Stimulated activated CD4-positive, alpha-beta T cell treated with anti-CD3 and anti-CD28 coated beads, Interleukin-1b, Interleukin-23, amount 100 ng/mL, for 1 hour (primary cell): ENCODE measurements at places on chromosomes 6 and 20.

DNA sequence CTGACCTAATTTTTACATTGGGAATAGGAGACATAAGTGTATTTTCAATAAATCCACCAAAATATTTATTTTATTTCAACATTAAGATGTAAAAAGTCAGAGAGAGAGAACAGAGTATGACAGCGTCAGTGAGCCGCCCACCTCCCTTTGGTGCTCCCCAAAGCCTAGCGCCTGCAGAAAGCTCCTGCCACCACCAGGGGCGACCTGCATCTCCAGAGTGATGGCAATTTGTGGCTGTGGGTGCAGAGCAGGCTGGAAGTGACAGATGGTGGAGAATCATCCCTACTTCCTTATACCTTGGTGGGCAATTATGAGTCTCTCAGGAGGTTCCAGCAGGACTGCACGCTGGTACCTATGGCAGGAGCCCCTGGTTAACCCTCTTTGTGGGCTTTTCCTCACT, 87.3 kb downstream of the PTPRT start:
- no peak for DNase-seq

GRCh38 chr6:129493354-129493902, 216.5 kb downstream of the ARHGAP18 start:
- no peak for DNase-seq

DNA sequence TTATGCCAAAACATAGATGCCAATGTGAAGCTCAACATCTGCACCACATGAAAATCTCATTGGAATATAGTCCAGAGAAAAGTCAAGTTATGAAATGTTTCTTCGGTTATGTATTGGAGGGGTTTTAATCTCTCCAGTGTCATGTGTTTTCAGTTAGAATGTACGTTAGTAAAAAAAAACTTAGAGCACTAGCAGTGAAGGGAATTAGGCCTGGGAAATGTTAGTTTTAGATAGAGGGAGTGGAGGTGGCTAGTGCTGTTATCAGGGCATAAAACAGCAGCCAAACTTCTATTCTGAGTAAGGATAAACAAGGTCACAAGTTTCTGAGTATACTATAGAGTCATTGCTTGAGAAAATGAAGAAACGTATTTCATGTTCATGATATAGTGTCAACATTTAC, 42.9 kb downstream of the HDGFL1 start:
- no peak for DNase-seq

DNA sequence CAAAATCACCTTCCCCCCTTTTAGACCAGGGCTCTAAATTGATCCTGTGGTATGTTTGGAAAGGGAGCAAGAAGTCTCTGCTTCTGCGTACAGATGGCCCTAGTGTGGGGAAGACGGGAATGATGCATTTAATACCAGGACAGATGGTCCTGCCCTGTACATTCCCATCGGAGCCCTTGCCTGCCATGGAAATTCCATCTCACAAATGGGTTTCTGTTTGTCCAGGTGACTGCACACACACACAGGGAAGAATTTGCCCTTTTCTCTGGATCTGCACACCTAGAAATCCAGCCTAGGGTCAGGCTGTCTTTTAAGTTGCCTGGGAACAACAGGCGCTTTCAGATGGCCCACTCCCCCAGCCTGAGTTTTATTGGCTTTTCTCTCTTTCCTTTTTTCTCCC, 1.3 kb downstream of the MAS1 start:
- no peak for DNase-seq

DNA sequence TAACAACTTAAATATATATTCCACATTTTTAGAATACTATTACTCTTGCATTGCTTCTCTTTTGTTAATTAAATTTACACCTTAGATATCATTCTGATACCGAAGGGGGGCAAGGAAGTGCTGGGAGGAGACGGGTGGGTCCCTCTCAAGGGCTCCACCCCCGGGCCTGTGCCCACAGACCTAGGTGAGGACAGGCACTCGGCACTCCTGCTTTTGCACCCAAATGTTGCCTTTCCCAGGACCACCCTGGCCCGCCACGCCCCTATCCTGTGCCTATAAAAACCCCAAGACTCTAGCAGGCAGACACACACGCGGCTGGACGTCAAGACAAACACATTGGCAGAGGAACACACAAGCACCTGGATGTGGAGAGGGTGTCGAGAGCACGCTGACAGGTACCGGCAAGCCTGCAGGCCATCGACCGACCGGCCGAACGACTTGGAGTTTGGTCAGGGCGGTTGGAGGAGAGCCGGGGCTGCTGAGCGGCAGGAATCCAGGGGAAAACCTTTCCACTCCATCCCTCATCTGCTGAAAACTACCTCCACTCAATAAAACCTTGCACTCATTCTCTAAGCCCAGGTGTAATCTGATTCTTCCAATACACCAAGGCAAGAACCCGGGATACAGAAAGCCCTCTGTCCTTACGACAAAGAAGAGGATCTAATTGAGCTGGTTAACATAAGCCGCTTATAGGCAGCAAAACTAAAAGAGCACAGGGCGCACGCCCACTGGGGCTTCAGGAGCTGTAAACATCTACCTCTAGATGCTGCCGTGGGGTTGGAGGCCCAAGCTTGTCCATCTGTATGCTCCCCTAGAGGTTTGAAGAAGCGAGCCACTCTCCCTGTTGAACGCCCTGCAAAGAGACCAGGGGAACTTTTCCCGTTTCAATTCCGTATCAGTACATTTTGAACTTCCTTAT, 197.4 kb upstream of the PRSS16 start:
- DNase-seq: no peak

GRCh38 chr20:32454164-32455145, 96.3 kb downstream of the ASXL1 start:
- no peak for DNase-seq

- no peak for DNase-seq
Measured at GRCh38 chr20:24452498-24453127, 16.8 kb upstream of the SYNDIG1 start.

GRCh38 chr6:111038534-111039252, 48.6 kb upstream of the SLC16A10 start:
- DNase-seq: no peak

- DNase-seq: no peak
Measured at GRCh38 chr20:31497838-31498540, 16.3 kb upstream of the HM13 start.

GRCh38 chr6:42756722-42757121, 10.8 kb upstream of the TBCC start:
- DNase-seq: no peak

- no peak for DNase-seq
Measured at GRCh38 chr20:41004531-41005360, 23.9 kb upstream of the TOP1 start.

- no peak for DNase-seq
Measured at GRCh38 chr6:148138573-148138972, 204.1 kb upstream of the SASH1 start.

GRCh38 chr6:149905911-149906371, 8.0 kb upstream of the RAET1E start:
- DNase-seq: no peak

GRCh38 chr6:140970485-140970884, 1162.2 kb upstream of the GJE1 start:
- no peak for DNase-seq

DNA sequence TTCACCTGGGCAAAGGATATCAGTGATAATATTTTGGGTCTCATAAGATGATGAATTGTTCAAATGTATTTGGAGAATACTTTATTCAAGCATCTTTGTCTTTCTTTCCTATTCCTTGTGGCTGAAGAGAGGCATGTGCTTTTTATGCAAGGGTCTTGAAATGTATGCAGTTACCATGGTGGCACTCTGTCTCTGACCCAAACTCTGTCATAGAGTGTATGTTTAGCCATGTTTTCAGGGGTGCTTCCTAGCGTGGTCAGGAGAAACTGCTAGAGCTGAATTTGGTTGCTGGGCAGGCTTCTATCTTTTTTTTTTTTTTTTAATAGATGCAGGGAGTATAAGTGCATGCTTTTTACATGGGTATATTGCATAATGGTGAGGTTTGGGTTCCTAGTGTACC, 15.4 kb downstream of the UST start:
- DNase-seq: no peak

DNA sequence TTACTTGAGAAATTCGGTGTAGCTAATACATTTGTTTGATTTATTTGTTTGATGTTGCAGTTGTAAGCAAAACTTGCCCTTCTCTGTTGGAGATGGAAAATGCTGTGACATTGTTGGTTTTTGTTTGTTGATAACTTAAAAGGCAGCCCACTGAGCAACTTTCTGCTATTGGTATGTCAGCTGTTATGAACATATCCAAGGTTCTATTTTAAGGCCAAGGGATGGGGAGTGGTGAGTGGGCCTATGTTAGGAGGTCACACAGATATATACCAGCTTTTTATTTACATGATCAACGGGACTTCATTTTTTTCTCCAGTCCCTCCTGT, 5.7 kb downstream of the QKI start:
- DNase-seq: no peak

DNA sequence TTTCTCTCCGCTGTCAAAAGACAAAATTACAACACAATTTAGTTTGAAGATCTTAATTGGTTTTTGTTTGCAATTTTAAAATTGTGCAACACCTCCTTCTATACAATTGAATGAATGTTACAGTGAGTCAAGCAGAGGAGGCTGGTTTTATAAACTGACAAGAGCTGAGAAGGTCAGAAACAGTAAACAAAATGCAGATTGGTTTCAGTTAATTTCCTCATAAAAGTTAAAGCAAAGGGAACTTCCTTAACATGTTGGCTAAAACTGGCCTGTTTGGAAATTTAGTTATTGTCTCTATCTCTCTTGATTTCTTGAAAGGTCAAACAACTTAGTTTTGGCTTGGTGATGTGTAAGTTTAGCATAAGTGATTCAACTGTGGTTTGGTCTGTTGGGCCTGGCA, 22.2 kb downstream of the KHDC1L start:
- no peak for DNase-seq

DNA sequence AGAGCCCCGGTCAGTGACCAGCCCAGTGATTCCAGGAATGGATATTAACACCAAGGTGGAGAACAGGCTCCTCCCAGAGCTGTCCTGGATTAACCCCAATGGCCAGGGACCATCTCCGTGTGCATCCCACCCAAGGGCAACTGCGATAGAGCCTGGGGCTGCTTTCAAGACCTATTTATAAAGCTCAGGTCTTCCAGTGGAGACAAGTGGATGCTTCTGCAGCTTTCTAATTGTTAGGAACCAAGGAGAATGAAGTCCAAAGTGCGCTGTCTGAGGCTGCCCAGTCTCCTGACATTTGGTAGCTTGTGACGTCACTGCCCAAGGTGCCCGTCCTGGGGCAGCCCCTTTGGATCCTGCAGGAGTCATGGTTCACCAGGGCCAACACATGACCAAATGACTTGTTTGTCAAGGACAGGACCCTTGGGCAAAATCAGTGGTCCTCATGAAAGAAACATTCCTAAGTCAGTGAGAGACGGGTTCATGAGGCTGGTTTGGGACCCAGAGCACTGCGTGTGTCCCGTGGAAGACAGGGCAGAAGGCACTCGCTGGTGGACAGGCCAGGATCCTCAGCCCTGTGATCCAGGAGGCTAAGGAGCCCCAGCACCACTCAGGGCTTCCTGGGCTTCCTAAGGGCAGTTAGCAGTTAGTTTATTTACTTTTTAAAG, 174.9 kb downstream of the ANKRD60 start:
- DNase-seq: no peak

- DNase-seq: no peak
Measured at GRCh38 chr6:12648171-12648570, 68.4 kb upstream of the PHACTR1 start.

- DNase-seq: no peak
Measured at GRCh38 chr6:164967102-164967501, 342.3 kb downstream of the C6orf118 start.

GRCh38 chr6:30885999-30886896, 1.9 kb downstream of the DDR1 start:
- no peak for DNase-seq

DNA sequence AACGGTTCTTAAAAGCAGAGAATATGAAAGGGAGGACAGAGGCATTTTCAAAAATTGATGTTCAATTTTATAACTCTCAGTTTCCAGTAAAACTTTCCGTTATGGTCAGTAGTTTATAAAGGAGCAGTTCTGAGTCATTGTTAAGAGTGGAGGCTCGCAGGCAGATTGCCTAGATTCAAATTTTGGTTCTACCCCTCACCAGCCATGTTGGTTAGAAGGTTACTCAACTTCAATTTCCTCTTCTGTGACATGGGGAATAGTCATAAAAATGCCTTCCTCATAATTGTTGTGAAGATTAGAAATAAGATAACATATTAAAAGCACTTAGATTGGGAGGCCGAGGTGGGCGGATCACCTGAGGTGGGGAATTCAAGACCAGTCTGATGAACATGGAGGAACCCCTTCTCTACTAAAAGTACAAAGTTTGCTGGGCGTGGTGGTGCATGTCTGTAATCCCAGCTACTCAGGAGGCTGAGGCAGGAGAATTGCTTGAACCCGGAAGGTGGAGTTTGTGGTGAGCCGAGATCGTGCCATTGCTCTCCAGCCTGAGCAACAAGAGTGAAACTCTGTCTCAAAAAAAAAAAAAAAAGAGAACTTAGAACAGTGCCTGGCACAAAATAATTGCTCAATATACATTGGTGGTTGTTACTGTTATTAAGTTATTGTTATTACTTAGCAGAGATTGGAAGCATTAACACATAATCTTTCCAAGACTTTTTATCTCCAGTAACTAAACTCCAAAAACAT, 348.9 kb downstream of the NRN1 start:
- no peak for DNase-seq

DNA sequence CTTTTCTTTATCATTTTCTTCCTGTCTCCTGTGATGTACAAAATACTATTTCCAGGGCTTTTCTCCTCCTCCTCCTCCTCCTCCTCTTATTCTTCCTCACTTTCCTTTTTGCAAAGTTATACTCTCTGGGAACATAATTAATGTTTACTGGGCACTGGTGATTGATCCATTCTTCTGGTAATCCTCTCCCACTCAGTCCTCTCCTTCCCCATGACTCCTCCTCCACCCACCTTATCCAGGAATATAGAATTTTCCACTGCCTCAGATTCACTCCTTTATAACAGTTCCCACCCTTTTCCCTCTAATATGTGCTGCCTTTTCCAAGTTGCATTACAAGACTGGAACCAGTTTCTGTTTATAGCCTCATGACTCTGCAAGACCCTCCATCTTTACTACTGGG, 62.5 kb upstream of the IYD start:
- no peak for DNase-seq

DNA sequence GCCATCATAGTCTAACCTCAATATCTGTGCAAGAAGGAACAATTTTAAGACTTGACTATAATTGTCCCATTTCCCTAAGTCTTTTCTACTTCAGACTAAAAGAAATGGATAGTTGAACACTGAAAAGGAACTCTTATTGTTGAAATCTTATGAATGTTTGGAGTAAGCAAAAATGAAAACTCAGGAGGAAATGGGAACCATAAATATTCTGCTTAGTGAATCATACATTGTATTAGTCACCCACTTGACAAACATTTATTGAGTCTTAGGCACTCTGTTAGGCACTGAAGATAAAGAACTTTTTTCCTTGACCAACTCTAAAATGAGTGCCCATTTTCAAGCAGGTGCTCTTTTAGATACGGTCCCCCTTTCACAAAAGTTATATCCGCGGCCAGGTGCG, 8.7 kb downstream of the CCDC170 start:
- no peak for DNase-seq

DNA sequence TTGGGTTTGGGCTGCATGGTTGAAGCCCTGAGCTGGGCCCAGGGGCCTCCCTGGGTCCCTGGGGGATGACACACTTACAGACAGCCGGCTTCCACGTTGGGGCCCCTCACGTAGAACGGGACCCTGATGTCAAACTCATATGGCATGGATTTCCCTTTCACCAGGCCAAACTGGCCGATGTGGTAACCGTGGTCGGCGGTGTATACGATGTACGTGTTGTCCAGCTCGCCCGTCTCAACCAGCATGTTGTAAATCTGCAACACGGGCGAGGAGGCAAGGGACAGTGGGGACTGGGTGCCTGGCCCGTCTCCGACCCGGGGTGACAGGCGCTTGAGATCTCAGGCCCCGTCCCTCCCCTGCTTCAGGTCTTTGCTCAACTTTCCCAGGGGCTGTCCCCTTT, 102.4 kb downstream of the SULF2 start:
- no peak for DNase-seq
